A549 treated with ZK216348 at 1 μM for 4 hours (cell line): ENCODE measurements at places on chromosomes 12 and 14. TPM values are rescaled to one million over a fixed set of nuclear protein-coding genes. Genes with fewer than 3 reads are reported as not detected.

The HVCN1 gene
- 0.22 to 0.90 TPM (median 0.65 TPM) in 5 replicates for total RNA-seq

The KRT78 gene
- total RNA-seq: 0.24 TPM in 1 of 5 replicates, not detected in the others

The LBHD2 gene
- 0.50 TPM in 1 of 5 replicates, not detected in the others for total RNA-seq

The HOXC4 gene
- 1.7 to 3.9 TPM (median 3.8 TPM) in 5 replicates for total RNA-seq

The GYS2 gene
- total RNA-seq: 0.05 to 0.15 TPM (median 0.09 TPM) in 3 of 5 replicates, not detected in the others

The DBX2 gene
- not detected in 5 replicates for total RNA-seq

The KCNC2 gene
- not detected in 5 replicates for total RNA-seq

The ANKS1B gene
- 0.38 to 1.4 TPM (median 0.45 TPM) in 5 replicates for total RNA-seq

The SYNJ2BP gene
- total RNA-seq: 6.7 to 12.2 TPM (median 10.2 TPM) in 5 replicates

The CHFR gene
- 19.9 to 26.7 TPM (median 21.7 TPM) in 5 replicates for total RNA-seq

The CPNE6 gene
- not detected in 5 replicates for total RNA-seq

The GLIPR1 gene
- 23.6 to 31.6 TPM (median 30.9 TPM) in 5 replicates for total RNA-seq

The TGFB3 gene
- total RNA-seq: 0.59 to 1.3 TPM (median 0.80 TPM) in 5 replicates

The CCDC175 gene
- not detected in 5 replicates for total RNA-seq

The DENR gene
- 51.9 to 71.8 TPM (median 59.0 TPM) in 5 replicates for total RNA-seq

The PTGER2 gene
- 1.7 to 2.9 TPM (median 2.5 TPM) in 5 replicates for total RNA-seq

The KLRG1 gene
- 1.2 to 1.7 TPM (median 1.6 TPM) in 5 replicates for total RNA-seq

The MANSC1 gene
- total RNA-seq: 3.6 to 4.3 TPM (median 3.7 TPM) in 5 replicates

The SIX6 gene
- not detected in 5 replicates for total RNA-seq

The CAPRIN2 gene
- total RNA-seq: 18.3 to 34.3 TPM (median 28.9 TPM) in 5 replicates

The SDR9C7 gene
- total RNA-seq: not detected in 5 replicates

The KLRK1 gene
- total RNA-seq: not detected in 5 replicates

The AREL1 gene
- total RNA-seq: 21.4 to 29.5 TPM (median 25.1 TPM) in 5 replicates

The RAD51AP1 gene
- 14.5 to 30.1 TPM (median 19.3 TPM) in 5 replicates for total RNA-seq

The USP44 gene
- 0.07 to 0.34 TPM (median 0.12 TPM) in 4 of 5 replicates, not detected in the other for total RNA-seq

The ORAI1 gene
- total RNA-seq: 18.8 to 40.6 TPM (median 38.9 TPM) in 5 replicates

The FAM181A gene
- total RNA-seq: not detected in 5 replicates

The SDS gene
- total RNA-seq: 0.40 to 1.5 TPM (median 1.2 TPM) in 5 replicates

The ZDHHC22 gene
- 0.13 to 0.20 TPM (median 0.20 TPM) in 5 replicates for total RNA-seq

The DPY19L2 gene
- 1.3 to 3.3 TPM (median 2.6 TPM) in 5 replicates for total RNA-seq

The CFAP73 gene
- 0.20 TPM in 1 of 5 replicates, not detected in the others for total RNA-seq

The RTN1 gene
- total RNA-seq: not detected in 5 replicates
